ENCODE measurements at places on chromosomes 1 and 21.

- DNase-seq, result no peak
These were observed 6.1 kb downstream of the PRDM2 start for GRCh38 chr1:13706046-13706445.

GRCh38 chr21:34748862-34749261 is 80.1 kb downstream of the CLIC6 start:
- DNase-seq, result no peak

- DNase-seq, result no peak
These were observed 88.8 kb upstream of the IPO9 start for GRCh38 chr1:201740086-201740541.

DNA sequence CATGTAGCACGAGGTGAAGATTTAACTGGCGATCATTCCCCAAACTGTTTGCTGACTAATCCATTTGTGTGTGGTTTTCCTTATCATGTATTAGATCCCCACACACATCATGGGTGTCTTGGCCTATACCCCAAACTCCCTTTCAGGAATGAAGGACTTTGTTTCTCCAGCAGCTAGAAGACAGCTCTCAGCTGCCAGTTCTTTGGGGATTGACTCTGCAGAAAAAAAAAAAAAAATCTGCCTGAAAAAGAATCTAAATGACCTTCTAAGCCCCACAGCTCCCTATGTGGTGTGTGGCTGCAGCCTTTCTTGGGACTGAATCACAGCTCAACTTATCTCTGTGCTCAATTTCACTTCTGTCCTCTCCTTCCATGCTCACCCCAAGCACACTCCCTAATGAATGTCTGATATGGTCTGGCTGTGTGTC is 256.3 kb upstream of the DUSP10 start:
- DNase-seq, result no peak

DNA sequence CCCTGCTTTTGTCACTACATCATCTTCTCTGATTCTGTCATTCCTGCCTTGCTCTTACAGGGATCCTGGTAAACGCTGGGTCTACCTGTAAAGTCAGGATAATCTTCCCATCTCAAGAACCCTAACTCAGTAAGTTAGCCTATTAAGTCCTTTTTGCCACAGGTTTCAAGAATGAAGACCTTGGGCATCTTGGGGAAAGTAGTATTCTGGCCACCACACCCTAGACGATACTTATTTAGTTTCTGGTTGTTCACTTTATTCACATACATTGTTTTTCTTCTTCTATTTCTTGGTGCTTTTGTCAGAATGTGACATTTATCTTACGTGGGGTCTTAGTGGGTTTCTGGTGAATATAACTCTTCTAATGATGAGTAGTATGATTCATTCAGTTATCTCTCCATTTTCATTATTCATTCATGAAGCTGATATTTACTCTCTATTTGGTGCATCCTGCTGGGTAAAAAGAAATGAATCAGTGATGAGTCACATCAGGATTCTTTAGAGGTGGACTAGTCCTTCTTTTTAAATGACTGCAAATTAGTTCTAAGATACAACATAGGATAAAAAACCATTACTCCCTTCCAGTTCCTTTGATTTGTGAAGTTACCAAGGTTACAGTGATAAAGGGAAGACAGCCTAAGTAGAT is 514.4 kb upstream of the B3GALT2 start:
- no peak for DNase-seq

DNA sequence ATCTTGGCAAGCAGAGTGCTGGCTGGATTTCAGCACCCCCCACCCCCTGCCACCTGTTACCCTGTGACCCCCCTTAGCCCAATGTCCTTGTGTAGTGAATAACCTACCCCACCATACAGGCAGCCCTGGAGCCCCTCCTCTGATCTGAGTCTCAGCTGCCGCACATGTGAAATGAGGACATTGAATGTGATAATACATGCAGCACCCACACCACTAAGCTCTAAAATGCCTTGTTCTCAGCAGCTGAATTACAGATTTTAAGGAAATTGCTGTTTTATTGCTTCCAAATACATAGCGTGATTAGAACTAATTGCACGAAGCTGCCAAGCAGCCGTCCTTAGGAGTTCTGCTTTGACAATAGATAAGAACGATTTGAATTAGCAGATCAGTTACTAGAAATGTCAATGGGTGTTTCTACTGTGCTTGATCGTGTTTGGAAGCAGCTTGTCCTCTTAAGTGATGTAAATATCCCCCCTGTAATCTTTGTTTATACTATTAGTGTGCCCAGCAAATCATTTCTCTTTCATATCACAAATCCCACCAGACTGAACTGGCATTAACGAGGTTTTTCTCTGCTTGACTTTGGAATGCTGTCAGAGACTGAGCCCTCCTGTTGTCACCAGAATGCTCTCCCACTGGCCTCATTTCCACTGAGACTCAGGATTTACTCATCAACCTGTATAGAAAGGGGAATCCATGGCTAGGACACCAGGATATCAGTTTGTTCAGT is 4.9 kb downstream of the SLAMF8 start:
- DNase-seq, result no peak

DNA sequence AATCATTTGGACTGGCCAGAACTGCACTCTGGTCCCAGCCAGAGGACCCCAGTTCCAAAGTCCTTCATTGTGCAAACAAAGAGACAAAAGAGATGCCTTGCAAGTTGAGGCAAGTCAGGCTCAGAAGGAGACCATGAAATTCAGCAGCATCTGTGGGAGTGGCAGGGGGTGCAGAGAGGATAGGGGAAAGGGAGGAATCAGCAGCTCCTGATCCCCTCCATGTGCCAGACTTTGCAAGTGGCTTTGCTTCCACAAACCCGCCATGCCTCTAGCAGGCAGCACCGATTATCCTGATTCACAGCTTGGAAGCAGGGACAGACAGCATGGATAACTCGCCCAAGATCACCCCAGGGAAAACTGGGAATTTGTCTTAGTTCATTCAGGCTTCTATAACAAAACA is 2.1 kb upstream of the CAPN9 start:
- DNase-seq, result no peak

DNA sequence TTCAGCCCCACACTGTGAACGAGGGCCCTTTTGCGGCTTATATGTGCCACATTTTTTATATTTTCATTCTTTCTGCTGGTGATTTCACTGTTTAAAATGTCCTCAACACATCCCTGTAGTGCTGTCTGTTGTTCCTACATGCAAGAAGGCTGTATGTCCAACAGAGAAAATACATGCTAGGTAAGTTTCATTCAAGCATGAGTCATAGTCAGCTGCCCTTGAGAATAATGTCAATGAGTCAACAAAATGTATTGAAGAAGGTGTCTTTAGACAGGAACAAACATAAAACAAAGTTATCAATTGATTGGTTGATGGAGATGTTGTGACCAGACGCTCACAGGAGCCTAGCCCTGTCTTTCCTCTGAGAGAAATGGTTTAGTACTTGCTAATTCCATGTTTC is 553.4 kb downstream of the PLPP3 start:
- no peak for DNase-seq

GRCh38 chr1:86375688-86376087 is 20.4 kb downstream of the ODF2L start:
- DNase-seq, result no peak

- DNase-seq, result no peak
These were observed 323.1 kb upstream of the NFIA start for GRCh38 chr1:60759291-60759690.

DNA sequence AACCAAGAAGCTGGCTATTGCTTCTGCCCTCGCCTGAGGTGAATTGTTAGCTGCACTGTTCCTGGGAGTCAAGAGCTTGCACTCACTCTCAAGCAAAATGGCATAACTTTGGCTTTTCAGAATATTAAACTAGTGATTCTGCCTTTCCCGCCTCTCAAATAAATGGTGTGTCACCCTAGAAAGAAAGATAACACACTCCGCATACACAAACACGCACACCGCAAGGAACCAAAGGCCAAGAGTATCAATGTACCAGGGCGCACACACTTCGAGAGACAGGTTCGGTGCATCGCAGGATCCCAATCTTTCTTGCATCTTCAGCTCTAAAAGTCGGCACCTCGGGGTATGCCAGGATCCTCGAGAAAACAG is 470 bp upstream of the RTCA start:
- peak; percentile 47 for DNase-seq

- no peak for DNase-seq
These were observed 20.4 kb downstream of the EPHA2 start for GRCh38 chr1:16135501-16135900.

GRCh38 chr1:38941527-38942019 is at the start of gene RHBDL2:
Gene RHBDL2 (minus strand): TSS chr1:38941830. CDS start chr1:38919212, 22,618 bp downstream.
- no peak for DNase-seq

- DNase-seq, result no peak
These were observed 20.2 kb downstream of the NUAK2 start for GRCh38 chr1:205301205-205301821.

DNA sequence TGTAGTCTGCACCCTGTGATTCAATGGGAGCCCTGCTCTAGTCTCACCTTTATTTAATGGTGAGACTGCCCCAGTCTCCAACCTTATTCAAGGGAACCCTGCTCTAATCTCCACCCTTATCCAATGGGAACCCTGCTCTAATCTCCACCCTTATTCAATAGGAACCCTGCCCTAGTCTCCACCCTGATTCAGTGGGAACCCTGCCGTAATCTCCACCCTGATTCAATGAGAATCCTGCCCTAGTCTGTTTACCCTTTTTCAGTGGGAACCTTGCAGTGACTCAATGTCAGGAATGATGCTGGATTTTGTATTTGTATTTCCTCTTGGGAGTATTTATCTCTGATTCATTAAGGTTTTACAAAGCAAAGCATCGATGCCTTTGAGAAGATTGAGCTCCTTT is 39.5 kb downstream of the TRPM2 start:
- no peak for DNase-seq

- no peak for DNase-seq
These were observed 99.0 kb upstream of the ADGRL4 start for GRCh38 chr1:79105500-79105899.

GRCh38 chr1:202250982-202251381 is 57.4 kb downstream of the LGR6 start:
- DNase-seq, result no peak

DNA sequence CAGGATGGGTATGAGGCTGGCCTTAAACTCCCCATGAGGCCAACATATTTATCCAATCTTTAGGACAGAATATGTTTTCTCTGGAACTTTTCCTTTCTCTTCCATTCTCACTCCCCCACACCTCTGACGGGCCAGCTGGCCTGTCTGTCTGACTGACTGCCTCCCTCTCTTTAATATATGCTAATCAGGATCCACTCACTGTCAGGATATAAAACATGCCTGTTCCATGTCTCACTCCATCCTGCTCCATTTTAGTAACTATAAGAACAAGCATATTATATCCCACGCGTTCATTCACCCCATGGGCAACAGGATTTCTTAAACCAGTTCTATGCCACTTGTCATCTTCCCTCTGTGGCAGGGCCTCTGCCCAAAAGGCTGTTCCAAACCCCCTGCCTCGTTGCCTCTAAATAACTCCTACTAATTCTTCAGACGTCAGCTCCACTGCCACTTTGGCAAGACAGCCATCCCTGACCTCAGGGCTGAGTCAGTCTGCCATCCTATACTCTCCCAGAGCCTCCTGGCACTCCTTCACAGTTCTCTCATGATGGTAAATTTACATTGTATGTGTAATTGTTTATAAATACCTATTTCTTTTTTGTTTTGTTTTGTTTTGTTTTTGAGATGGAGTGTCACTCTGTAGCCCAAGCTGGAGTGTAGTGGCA is 84.3 kb upstream of the SPATA6 start:
- no peak for DNase-seq

GRCh38 chr1:231460614-231461013 is 38.5 kb upstream of the EGLN1 start:
- peak; percentile 82 for DNase-seq

DNA sequence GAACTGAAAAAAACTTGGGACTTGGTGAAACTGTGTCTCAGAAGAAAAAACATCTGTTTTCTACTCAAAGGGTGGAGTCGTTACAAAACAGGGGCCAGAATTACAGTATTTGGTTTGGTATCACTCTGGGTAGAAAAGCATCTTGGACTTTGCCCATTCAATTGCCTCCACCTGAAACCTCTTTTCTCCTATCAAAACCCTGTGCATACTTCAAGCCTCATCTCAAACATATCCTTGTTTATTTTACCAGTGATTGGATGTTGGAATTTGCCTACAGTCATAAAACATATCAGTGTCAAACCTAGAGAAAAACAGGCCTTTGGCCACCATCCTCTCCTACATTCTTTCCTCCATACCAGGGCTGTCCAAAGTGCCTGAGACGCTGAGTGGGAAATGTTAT is 281.5 kb downstream of the PLPP3 start:
- DNase-seq, result no peak

GRCh38 chr1:244157731-244158438 is 106.8 kb downstream of the ZBTB18 start:
- no peak for DNase-seq

- peak; percentile 78 for DNase-seq
These were observed 29.3 kb downstream of the KRTAP10-1 start for GRCh38 chr21:44510508-44511218.

- DNase-seq, result peak; percentile 49
These were observed 841 bp downstream of the SNX27 start for GRCh38 chr1:151612501-151613281.

DNA sequence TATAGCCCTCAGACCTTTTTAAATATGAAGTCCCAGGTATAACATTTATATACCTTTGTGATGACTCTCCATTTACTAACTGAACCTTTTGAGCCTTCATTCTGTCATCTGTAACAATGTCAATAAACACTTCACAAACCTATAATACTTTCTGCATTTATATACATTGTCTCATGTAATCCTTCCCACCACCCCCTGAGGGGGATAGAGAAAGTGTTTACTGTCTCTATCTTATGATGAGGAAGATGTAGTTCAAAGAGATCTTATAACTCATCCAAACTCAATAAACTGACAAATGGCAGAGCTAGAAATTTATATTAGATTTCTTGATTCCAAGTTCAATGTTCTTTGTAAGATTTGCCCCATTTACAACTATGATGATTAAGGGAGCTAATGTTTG is 48.3 kb upstream of the CR2 start:
- DNase-seq, result no peak

DNA sequence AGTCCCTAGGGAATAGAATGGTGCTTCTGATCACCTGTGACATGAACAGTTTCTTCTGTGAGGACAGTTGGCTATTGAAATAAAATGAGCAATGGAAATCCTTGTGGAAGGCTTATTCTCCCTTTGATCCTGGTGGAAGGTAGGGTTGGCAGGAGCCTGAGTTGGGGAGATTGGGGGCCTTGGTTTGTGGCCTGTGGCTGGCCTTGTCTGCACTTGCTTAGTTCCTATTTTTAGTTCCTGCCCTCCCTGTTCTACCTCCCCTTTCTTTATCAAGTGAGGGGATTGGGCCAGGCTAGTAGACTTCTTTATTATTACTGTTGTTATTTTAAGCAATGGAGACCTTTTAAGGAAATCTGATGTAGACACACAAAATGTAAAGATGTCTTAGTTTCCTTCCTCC is 8.2 kb downstream of the DMRTB1 start:
- DNase-seq, result no peak

- DNase-seq, result no peak
These were observed 15.6 kb downstream of the MRPL37 start for GRCh38 chr1:54215523-54215922.

- DNase-seq, result no peak
These were observed 336.7 kb upstream of the PROX1 start for GRCh38 chr1:213651077-213651476.

- no peak for DNase-seq
These were observed 33.4 kb upstream of the ARHGAP29 start for GRCh38 chr1:94270801-94271203.

All from activated CD8-positive, alpha-beta T cell treated with anti-CD3 and anti-CD28 coated beads for 36 hours (primary cell).